NCI-H1417 treated with DMSO at 0.1 percent for 48 hours (cell line): ENCODE measurements at places on chromosomes 13 and 19.

DNA sequence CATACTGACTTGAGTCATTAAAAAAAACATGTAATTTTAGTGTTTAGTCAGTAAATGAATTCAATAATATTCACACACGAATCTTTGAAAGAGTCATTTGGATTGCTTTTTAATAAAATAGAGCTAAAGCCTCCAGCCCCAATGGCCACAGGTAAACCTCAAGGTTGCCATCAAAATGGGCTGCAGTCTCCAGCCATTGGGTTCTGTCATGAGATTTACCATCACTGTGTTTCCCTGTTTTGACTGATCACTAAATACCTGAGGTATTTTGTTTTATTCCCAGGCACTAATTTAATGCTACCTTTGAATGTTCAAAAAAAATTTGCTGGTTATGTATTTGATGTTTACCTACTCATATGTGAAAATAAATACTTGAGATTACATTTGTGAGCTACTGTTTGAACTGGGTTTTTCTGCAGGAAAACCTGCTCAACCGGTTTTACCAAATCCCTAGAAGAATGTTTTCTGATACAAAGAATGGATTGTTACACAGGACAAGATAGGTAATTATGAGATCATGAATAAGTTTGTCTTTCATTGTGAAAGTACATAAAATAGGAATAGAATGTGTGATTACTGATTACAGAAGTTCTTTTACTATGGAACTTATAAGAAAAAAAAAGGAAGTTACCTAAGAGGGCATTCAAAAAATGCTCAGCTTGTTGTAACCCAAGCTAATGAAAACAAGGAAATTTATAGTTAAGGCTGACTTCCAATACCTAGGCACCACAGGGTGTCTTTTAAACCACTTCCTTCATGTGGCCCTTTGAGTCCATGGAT, 391.3 kb downstream of the EFNB2 start:
- peak; percentile 69 for DNase-seq

DNA sequence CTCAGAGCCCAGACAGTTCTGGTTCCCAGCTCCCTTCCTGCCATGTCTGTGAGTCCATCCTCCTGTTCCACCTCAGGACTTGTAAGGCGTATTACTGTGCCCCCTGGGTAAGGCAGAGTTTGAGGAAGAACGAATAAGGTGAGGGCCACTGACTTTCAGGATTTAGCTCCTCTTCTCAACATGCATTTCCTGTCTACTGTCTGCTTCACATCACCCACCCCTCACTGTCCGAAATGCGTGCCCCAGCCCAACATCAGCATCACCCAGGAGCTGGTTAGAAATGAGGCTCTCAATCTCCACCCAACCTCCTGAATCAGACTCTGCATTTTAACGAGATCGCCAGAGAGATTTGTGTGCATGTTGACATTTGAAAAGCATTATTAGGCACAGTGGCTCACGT, 44.4 kb downstream of the IRS2 start:
- no peak for DNase-seq

DNA sequence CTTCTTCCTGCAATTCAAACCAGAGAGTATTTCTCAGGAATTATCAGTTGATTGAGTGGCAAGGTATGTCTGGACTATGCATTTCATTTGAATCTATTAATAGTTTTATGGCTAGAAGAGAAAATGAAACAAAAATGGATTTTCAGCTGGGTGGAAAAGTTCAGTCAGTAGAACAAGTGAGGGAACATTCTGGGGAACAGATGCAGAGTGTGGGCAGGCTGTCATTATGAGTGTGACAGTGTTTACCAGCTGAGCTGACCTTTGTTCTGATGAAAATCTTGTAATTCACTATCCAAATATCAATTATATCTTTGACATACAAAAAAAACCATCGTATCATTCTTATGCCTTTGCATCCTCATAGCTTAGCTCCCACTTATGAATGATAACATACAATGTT, 2.6 kb upstream of the CLC start:
- DNase-seq: no peak

- DNase-seq: no peak
These were observed 42.6 kb downstream of the KPNA3 start for GRCh38 chr13:49749848-49750247.
